Stimulated activated CD4-positive, alpha-beta T cell treated with anti-CD3 and anti-CD28 coated beads, Interleukin-1b, Interleukin-23, amount 100 ng/mL, for 1 hour (primary cell): ENCODE measurements at places on chromosomes 4 and X.

DNA sequence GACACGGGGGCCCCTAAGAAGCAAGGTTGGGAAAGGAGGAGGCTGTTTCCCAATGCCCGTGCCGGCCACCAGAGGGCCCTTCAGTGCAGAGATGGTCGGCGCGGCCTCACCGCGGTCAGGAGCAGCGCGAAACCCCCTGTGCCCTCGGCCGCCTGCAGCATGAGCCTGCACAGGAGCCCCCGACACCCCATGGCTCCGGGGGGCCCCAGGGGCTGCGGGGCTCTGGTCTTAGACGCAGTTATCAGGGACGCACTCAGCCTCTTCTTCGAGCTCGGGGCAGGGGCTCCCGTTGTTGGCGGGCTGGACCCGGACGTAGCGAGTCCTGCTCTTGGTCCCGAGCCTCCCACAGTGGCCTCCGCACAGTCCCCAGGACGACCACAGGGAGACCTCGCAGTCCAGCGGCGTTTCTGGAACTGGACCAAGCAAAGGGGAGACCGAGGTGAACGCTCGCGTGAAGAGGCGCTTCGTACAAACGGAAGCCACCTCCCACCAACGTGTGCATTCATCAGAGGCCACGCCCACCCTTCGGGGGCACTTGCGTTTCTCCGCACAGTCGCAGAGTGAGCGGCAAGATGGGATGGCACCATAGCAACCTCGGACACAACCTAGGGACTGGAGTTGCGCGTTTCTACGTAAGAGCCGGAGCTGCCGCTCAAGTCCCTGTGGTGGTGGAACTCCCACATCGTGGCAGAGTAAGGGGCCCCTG lies 5.0 kb downstream of the SPON2 start:
- peak; percentile 65 for DNase-seq

GRCh38 chrX:46228389-46228788 lies 316.8 kb downstream of the ZNF674 start:
- DNase-seq = no peak

- no peak for DNase-seq
Observed at GRCh38 chr4:81704461-81704860, 232.8 kb upstream of the RASGEF1B start.

- no peak for DNase-seq
Observed at GRCh38 chr4:40275065-40275730, 59.9 kb upstream of the CHRNA9 start.

DNA sequence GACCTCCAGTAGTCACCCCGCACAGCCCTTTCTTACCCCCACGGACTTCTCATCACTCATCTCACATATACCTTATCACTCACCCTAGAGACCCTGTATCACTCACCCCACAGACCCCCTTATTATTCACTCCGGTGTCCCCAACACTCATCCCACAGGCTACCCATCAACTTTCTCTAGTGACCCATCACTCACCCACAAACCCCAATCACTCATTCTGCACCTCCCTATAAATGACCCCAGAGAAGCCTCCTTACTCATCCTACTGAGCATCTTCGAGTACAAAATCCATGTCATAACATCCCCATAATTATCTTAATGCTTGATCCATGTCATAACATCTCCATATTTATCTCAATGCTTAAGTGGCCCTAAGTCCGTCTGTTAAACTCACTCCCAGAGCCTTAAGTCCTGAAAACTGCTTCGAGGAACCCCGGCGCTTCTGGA lies 934 bp downstream of the ZNF41 start:
- no peak for DNase-seq

GRCh38 chr4:55561889-55562288 lies 15.2 kb upstream of the CLOCK start:
- no peak for DNase-seq

DNA sequence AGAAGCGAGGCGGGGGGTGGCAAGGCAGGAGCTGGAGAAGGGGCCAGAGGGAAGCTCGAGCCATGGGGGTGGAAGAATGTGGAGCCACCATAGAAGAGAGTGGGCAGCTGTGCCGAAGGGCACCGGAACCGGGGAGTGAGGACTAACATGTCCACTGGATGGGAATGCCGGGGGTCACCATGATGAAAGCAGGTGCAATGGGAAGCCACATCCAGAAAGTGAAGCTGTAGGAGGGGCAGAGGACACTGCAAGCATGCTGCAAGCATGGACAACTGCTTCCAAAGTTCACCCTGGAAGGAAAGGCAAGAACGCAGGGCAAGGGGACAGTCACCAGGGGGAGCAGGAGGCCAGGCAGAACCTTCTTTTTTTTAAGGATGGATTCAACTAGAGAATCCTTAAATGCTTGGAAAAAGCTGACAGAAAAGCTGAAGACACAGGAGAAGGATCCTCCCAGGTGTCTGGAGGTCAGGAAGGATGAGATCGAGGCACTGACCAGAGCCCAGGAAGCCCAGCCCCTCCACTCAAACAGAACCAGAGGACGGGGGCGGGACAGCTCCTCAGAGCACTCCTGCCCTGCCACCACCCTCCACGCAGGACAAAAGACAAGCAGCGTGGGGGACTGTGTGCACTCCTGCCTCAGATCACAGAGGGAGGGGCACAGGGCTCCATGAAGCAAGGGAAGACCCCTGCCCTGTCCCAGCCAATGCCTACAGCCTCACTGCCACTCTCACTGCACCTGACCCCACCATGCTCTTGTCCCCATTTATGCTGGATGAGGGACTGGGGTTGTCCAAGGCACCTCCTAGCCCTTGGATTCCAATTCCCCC lies 169.2 kb downstream of the AFAP1 start:
- no peak for DNase-seq

- DNase-seq = no peak
Observed at GRCh38 chrX:150848914-150849365, 49.5 kb downstream of the CD99L2 start.

DNA sequence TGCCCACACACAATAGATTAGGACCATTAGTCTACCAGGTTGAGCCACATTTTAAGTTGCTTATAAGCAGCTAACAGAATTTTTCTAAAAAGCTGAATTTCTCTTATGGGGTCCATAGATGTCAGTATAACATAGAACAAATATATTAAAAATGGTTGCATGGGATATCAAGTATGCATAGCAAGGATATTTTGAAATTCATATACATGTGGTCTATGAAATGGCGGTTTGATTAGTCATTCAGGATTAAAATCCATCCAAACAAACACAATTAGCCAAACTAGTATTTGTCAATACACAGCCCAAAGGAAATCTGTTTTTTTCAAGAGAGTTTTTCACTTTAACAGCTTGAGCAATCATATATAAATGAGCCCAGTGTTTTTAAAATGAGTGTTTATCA lies 33.5 kb upstream of the AMOT start:
- DNase-seq = no peak

DNA sequence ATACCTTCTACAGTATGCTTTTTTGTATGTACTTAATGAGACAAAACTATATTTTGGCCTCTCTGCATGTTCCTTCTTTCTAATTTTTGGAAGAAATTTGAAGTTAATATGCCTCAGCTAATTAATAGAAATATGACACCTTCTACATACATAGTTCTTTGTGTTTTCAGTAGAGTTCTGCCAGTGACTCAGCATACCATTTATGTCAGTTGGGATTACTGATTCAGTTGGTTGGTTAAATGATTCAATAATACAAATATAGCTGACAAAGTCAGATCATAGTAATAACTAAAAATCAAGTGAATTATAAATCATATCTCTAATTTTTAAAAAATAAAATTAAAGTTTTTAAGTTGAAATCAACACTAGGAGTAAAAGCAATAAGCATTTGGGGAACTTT lies 16.8 kb downstream of the BTC start:
- DNase-seq = no peak

DNA sequence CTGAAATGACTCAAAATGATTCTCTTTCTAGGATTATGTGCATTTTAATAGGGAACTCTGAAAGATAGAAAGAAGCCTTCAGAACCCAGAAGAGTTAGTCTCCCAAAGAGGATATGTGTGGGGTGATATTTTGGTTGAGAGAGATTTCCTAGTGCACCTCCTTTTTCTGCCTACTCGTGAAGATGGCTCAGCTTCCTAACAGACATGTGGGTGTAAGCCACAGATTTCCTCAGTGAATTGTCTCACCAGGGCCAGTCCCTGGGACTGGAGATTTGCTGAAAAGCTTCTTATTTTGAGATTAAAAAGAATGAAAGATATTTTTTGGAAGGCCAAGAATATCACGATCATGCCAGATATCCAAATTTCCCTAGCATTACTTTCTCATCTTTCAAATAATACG lies 42.8 kb downstream of the MAGEB17 start:
- no peak for DNase-seq

GRCh38 chr4:109368661-109369060 lies 65.0 kb upstream of the SEC24B start:
- no peak for DNase-seq

GRCh38 chr4:16772366-16772850 lies 126.0 kb downstream of the LDB2 start:
- DNase-seq = no peak

GRCh38 chr4:169307576-169307975 lies 36.8 kb upstream of the SH3RF1 start:
- no peak for DNase-seq

- no peak for DNase-seq
Observed at GRCh38 chr4:11416071-11416766, 12.5 kb downstream of the HS3ST1 start.

- DNase-seq = no peak
Observed at GRCh38 chrX:13005661-13006473, 31.0 kb downstream of the TMSB4X start.

- no peak for DNase-seq
Observed at GRCh38 chrX:48471504-48471903, 1.4 kb upstream of the SLC38A5 start.

- DNase-seq = no peak
Observed at GRCh38 chr4:173929921-173930320, 353.5 kb downstream of the FBXO8 start.

DNA sequence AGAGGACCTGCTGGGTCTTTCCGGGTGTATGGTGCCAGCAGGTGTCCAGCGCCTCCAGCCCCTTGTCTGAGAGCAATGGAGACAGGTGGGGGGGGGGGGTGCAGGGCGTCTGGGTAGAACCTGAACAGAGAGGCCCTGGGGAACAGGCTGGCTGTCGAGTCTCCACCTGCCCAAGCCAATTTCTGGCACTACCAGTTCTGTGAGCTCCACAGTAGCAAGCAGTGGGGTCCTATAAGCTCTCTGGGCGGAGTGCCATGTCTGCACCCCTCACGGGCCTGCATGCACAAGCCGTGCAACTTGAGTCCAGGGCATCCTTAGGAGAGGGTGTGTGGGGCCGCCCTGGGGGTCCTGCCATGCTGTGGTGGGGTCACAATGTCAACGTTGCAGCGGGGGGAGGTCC lies 10.1 kb upstream of the FGFR3 start:
- DNase-seq = no peak

DNA sequence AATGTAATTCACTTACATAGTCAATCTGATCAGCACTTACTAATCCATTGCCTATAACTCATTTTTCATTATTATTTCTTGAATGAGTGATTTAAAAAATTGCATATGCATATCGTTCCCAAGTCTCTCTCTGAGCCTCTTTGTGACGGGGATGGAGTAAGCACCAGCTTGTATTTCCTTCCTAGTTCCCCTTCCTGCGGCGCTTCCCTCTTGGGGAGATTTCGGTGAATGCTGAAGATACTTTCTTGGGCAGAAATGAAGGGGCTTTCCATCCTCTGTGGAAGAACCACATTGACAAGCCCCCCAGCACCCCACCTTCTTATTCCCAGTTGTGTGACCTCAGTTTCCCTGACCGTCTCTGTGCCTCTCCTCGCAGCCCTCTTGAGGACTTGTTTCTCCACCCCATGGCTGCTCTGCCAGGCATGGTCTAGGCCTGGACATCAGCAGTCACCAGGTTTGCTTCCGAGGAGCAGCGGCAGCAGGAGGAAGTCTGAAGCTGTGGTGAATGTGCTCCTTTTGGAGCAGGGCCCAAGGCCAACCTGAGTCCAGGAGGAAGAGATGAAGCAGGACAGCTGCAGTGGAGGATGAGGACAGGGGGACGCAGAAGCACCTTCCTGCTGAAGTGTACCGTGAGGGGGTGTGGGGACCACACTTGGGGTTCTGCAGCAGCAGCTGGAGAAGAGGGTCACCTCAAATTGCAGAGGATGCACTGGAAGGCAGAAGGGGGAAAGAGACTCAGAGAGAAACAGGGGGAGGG lies 124.9 kb downstream of the IRF2 start:
- no peak for DNase-seq

DNA sequence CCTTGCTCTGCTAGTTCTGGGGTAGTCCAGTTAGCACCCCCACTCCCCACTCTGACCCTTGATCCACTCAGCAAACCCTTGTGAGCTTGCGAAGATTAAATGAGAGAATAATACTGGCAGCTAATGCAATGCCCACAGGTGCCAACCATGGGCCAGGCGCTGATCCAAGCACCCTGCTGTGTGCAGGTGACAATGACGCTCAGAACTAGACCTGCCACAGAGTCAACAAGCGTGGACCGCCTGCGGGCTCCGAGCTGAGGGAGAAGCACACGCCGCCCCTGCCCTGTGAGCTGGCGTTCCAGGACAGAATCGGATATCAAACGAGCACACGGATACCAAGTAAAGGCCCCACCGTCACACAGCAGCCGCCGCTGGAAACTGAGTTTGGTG lies 129.2 kb downstream of the FAM53A start:
- no peak for DNase-seq

GRCh38 chrX:34734383-34734782 lies 77.3 kb upstream of the TMEM47 start:
- DNase-seq = no peak

DNA sequence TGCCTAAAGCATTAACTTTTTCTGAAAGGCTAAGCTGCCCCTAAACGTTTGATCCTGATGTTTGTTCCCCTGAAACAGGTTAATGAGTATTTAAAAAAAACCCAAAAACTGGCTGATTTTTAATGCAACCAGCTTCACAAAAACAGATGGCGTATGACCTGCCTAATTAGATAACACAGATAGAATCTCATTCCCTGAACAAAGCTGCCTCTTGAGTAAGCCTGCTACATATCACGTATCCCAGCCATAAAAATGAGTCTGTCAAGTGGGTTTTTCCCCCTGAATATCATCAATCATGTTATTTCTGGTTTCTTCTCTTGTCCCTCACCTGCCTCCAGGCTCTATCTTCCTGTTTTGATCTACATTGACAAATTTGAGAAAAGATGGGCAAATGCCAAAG lies 154.2 kb upstream of the FAM9B start:
- no peak for DNase-seq

GRCh38 chr4:60926624-60927023 lies 273.5 kb upstream of the ADGRL3 start:
- no peak for DNase-seq

DNA sequence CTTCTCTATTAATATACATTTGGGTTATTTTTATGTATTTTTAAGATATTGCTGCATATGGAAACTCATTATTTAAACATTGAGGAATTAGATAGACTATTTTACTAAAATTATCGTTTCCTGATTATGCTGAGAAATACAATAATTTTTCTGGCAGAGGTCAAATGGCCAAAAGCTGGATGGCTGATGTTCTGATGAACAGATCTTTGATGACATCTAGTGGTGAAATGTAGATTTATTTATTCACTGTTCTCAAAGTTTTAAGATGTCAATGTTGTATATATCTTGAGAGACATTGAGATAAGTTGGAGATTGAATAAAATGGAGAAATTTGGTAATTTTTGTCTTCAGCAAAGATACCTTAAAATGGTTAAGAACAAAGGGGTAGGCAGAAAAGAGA lies 96.2 kb downstream of the UGT8 start:
- DNase-seq = no peak
